ENCODE measurements at places on chromosomes 13 and 19.

- DNase-seq: no peak
These were observed 33.2 kb downstream of the TRPM4 start for GRCh38 chr19:49190781-49191180.

DNA sequence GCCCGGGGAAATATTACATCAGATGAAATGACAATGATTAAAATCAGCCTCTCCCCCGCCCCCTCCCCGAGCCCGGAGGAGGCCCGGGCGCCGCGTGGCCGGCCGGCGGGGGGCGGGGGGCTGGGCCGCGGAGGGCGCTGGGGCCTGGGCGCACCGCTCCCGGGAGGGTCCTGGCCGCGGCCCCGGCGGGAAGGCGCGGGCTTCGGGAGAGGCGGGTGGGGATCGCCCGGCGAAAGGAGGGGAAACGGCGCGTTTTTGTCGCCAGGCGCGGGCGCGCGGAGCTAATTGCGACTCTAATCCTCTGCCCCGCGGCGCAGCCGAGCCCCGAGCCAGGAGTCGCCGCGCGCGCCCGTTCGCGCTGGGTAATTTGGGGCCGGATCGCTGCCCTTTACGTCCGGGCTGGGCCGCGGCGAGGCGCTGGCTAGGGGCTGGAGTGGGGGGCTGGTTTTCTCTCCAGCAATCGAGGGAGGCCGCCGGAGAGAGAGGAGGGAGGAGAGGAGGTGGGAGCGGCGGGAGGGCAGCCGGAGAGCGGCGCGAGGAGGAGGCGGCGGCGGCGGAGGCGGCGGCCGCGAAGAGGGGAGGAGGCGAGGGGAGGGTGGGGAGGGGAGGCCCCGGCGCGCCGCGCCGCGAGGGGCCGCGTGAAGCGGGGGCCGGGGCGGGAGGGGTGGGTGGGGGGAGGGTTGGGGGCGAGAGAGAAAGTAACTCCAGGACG lies at the start of gene KCTD15:
Gene KCTD15, plus strand, starts transcription at position 707 of the 712 bp plus-strand sequence. CDS start 3,585 bp downstream, outside the sequence.
- DNase-seq: peak; percentile 77

- no peak for DNase-seq
These were observed 1.2 kb upstream of the NALCN start for GRCh38 chr13:101417501-101417900.

DNA sequence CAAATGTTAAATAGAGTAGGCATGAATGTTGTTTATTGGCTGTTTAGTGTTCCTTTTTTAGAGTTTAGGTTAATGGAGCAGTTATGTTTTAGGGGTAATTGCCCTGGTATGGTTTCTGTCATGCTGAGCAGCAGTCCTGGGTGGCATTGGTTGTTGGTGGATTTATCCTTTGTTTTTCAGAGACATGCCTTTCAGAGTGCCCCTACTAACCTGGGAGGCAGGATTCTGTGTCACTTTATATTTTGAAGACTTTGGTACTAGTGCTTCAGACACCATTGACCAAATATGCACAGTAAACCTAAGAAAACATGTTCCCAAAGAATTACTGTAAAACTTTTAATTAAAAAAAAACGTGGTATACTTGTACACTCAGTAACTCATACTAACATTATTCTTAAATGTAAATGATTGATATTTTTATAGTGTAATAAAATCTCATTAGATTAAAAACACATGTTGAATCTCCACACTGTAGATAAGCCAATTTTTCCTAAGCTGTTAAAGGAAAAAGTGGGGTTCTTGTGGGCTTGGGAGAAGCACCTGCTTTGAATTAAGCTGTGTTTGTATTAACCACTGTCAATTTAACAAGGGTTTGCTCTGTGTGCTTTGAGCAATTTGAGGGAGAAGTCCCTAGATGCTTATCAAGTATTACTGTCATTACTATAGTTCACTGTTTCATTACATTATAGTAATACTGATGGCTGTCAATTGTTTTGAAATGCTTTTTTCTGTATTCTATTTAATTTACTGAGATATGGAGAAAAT lies 133.2 kb downstream of the LMO7 start:
- peak; percentile 58 for DNase-seq

- DNase-seq: no peak
These were observed 399.2 kb downstream of the MYO16 start for GRCh38 chr13:109028624-109029023.

DNA sequence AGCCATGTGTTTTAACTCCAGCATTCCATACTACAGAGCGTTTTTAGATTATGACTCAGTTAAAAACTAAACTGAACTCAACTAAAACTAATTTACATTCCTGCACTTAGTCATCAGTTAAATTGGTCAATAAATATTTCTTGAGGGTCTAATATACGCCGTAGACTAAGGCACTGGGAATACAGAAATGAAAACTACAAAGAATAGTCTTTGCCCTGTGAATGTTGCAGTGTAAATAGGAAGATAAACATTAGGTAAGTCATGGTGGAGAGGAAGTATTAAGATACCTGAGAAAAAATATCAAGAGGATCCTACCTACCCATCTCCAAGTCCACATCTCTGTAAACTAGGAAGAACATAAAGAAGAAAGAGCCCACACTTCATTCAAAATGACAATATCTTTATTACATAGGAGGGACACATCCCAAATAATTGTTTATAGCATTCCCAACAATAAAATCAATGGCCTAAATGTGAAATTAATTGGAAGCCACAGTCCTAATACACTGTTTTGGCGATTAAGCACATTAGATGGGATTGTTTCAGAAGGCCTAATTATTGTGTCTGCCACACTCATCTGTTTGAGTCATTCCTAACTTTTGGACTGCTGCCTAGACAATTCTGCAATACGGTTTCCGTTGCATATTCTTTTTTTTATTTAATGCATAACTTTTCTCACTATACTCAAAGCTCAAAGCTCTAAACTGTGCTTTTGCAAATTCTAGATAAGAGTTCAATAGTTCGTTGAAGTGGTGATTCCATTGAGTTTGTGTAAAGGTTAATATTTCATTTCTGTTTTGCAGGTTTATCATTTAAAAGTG lies 52.9 kb downstream of the MBNL2 start:
- peak; percentile 93 for DNase-seq
